ENCODE measurements at places on chromosomes 5 and 9. TPM values are rescaled to one million over a fixed set of nuclear protein-coding genes. Genes with fewer than 3 reads are reported as not detected.

Gene SLC6A19
- 56.2 TPM for total RNA-seq

DNA sequence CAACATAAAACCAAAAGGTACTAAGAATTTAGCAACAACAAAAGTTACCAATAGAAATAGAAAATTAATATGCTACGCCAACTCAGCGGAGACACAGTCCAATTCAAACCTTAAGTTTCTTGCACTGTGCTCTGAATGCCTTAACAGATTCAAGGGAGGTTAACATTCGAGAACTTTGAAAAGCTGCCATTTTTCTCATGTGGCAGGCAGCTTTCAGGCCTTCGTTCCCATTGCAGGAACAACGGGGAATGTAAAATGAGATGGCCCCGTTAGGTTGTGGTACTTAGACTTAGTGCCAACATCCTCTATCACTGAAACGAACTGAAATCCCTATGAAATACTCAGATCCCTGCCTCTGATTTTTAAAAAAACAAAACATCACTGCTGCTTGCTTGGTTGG is 22.4 kb downstream of the FNBP1 start:
- DNase-seq = no peak

DNA sequence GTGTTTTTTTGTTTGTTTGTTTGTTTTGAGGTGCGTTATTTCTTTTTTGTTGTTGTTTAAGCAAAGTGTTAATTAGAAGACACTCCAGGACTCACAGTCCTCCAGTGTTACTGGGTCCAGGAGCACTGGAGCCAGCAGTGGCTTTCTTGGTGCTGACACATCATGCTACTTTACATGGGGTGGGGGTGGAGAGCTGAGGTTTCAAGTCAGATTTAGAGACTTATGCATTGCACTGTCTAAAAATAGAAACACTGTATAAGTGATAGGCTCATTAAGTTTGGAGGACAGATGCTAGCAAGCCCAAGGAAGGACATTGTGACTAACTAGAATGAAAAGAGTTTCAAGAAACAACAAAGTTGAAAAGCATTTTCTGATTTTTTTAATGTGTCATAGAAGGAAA is 2209.2 kb downstream of the MAT2B start:
- DNase-seq = no peak

DNA sequence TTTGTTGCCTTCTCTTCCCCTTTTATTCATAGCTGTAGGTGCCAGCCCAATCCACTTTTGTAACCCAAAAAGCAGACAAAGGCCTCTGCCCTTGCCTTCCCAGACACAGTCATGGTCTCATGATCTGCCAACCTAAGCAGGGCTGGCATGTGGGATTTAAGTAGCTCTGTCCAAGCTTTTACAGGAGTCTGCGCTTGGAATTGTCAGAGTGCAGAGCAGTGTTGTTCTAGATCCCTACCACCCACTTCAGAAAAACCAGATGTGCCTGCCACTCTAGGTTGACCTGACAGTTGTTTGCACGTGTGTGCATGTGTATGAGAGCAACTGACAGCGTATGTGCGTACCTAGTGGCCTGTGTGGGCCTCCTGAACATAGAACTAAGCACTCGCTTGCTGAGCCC is 87.8 kb upstream of the SPRY4 start:
- DNase-seq = no peak

GRCh38 chr5:77859306-77859705 is 83.2 kb upstream of the TBCA start:
- DNase-seq = no peak

- no peak for DNase-seq
Observed at GRCh38 chr9:94911211-94911610, 184.7 kb downstream of the AOPEP start.

Gene CDC25C
- total RNA-seq = 4.3 TPM

- no peak for DNase-seq
Observed at GRCh38 chr5:113293975-113294310, 140.8 kb downstream of the TSSK1B start.

Gene PCDHB11
- 2.2 TPM for total RNA-seq

DNA sequence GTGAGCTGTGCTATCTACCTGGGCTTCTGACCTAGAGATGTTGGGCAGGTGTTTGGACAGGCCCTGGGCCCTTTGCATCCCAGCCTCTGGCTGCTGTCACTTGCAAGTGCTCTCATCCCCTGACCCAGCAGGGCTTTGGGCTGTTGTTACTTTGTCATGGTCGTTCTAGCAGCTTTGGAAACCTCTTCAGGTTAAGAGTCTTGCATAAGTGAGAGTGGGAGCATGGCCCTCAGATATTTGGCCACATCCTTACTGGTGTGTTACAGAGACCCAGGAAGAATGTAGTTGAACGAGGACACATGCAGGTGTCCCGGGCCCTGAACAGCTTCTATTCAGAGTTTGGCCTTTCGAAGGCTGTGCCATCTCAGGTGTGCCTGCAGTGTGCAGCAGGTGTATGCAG is 4.5 kb downstream of the TENT4A start:
- peak; percentile 14 for DNase-seq
